Hematopoietic multipotent progenitor cell treated with erythropoietin and hydrocortisone succinate and interleukin-3 and kit ligand, for 6 days (in vitro differentiated cells): ENCODE measurements at places on chromosomes 16 and 17.

GRCh38 chr17:46013502-46014165 lies 14.6 kb downstream of the STH start:
- DNase-seq = no peak

DNA sequence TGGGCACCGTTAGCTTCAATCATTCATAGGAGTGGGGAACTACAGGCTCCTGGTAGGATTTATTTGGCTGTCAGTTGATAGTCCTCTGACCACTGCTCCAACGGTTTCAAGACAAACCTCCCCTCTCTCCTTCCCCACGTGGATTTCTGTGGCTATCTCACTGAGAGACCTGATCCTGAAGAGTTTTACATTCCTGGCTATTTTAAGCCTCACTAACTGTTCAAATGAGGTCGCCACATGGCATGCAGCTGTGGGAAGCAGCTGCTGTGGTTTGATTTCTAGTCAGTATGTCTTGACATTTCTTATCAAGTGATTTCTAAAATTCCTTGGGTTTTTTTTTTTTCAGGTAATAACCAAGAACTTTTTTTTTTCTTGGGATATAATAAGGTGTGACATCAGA lies 38.3 kb downstream of the CDK5R1 start:
- DNase-seq = no peak

DNA sequence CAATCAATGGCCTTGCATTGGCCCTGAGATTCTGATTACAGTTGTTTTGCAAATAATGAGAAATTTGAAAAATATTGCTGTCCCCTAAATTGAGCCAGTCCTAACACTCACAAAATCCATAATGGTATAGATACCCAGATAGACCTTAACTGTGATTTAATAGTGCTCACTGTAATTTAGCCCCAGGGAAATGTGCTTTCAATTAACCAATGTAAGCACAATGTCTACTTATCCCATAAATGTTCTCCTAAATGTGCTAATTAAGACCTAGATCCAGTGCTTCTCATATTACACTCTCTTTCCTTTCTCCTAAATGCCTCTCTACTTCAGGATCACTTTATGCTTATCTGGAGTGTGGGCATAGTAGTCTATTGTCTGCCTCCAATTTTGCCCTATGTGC lies 417.8 kb upstream of the CCL2 start:
- no peak for DNase-seq

DNA sequence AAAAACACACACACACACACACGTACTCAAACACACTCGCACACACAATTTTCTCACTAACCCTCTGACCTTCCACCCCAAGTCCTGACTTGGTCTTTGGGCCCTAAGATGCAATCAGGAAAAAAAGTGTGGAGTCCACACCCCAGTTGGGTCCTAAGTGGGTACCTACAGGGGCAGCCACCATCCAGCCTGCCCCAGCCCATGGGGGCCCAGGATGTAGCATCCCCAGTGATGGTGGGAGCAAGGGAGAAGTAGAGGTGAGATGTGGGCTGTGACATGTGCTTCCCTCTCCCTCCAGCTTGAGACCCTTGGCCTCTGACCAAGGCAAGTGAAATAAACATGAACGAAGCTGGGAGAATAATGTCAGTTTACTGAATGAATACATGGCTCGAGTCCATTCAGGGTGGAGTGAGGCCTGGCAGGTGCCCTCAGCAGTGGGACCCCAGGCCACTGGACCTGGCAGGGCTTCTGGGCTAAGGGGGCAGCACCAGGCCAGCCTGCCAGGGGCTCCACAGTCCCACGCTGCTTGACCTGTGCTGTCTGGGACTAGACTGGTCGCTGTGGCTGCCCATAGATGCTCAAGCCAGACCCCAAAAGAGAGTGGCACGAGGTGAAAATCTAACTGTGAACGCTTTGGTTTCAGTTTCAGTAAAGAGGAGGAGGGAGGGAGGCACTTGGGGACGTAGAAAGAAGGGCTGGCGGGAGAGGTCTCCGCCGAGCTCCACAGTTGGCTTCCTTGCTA lies 73.7 kb downstream of the MRC2 start:
- no peak for DNase-seq

- DNase-seq = no peak
Observed at GRCh38 chr16:89320782-89321501, 103.4 kb downstream of the ZNF778 start.

GRCh38 chr16:64122177-64122576 lies 999.7 kb downstream of the CDH11 start:
- no peak for DNase-seq

GRCh38 chr17:14427900-14428647 lies 127.2 kb downstream of the HS3ST3B1 start:
- DNase-seq = no peak

- DNase-seq = no peak
Observed at GRCh38 chr17:66893382-66893781, 58.5 kb downstream of the CACNG5 start.

DNA sequence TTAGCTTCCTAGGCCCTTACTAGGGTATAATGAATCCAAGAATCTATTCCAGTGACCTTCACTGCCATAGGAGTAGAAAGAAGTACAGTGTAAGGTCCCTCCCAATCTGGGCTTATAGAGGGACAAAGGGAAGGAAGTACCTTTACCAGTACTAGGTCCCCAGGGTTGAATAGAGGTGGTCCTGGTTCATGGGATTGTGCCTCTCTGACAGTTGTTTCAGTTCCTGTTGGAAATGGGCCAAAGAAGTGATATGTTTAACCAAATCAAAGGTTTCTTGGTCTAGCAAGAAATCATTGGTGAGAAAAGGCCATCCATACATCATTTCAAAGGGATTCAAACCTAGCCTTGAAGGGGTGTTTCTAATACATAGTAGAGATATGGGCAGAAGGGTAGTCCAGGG lies 16.0 kb upstream of the ZNHIT3 start:
- no peak for DNase-seq

GRCh38 chr16:75862098-75862386 lies 135.8 kb upstream of the CPHXL start:
- DNase-seq = no peak

DNA sequence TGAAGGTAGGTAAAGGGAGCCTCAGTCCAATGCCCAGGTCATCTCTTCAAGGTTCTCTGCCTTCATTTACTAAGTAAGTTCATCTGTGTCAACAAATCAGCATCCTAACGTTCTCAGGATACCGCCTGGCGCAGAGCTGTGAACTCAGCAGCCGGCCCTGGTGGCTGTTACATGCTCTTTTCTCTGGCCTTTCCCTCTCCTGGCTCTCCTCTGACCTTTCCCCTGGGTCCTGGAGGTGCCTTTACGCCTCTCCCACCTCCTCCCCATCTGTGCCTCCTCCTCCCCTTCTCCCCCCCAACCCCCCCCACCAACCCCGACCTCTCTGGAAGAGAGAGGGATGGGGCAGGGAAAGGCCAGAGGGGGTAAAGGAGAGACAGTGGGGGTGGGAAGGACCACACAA lies 19.5 kb downstream of the COTL1 start:
- no peak for DNase-seq

GRCh38 chr16:2470603-2471015 lies 488 bp upstream of the NTN3 start:
- DNase-seq = peak; percentile 44

DNA sequence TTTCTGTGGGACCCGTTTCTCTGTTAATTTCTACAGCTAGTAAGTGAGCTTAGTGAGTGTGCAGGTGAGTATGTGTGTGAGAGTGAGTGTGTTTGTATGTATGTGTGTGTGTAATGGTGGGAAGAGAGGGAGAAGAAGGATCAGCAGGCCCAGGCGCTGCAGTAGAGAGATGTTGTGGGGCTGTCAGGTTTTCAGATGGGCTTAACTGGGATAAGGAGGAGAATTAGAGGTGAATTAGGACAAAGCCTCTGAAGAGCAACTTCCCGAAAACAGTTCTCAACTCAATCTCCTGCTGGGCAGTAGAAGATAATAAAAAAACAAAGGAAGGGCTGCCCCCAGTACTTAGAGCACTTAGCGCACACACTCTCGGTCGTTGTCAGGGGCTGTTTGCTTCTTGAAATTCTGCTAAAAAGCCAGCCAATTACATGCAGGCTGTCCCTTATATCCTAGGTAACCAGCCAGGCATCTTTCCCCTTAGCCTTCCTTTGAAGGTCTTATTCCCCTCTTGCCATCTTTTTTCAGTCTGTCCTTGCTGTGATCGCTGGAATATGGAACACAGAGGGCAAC lies 63.4 kb downstream of the CLEC16A start:
- DNase-seq = no peak

DNA sequence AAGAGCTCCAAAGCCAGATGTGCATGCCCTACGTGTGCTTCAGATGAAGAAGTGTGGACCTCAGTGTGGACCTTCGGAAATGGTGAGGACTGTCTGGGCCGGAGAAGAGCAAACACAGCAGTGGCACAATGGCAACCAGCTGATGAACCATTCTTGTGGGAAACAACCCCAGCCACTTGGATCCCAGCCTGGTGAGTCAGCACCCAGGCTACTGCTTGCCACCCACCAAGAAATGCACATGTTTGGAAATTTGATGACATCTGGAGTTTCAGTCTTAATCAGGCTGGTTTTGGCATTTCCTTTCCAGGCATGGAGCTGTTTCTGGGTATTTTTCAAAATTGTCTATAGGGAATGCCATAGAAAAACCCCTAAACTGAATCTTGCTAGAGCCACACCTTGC lies 42.7 kb downstream of the DYNLRB2 start:
- no peak for DNase-seq

DNA sequence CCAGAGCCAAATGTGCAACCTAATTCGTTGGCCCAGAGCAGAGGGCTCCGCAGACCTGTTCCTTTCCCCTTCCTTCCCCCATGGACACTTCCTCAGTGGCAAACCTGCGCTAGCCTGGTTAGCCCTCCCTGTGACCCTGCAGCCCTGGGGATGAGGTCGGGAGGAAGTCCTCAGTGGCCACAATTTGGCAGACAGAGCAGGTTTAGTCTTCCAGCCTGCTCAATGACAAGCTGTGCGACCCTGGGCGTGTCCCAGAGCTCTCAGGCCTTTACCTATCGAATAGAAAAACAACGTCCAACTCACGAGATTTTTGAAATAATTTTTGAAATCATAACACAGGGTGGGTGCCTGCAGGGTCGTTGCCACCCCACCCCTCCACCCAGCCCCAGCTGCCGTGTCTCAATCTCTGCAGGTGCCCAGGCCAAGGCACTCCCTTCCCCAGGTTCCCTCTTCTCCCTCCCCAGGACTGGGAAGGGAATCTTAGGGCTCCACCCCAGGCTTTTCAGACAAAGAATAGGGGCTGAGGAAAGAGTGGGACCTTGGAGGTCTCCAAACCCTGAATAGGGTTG lies 1.4 kb downstream of the HBM start:
- no peak for DNase-seq

DNA sequence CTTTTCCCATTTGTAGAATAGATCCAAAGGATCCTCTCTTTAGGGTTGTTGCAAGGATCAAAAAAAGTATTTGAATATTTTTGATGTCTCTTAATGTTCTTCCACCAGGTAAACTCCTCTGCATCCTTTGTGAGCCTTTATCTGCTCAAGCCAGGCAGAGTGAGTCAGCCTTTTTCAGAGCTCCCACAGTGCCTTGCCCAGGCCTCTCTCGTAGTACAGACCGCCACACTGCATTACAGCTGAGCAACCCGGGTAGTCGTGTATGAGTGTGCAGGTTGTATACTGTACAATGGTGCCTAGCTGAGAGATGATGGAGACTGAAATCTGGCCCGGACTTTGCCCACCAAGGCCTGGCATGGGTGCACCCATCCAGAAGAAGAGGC lies 20.9 kb downstream of the RHBDL3 start:
- DNase-seq = peak; percentile 96

GRCh38 chr17:4448197-4448980 lies 14.6 kb downstream of the SPNS3 start:
- DNase-seq = no peak

DNA sequence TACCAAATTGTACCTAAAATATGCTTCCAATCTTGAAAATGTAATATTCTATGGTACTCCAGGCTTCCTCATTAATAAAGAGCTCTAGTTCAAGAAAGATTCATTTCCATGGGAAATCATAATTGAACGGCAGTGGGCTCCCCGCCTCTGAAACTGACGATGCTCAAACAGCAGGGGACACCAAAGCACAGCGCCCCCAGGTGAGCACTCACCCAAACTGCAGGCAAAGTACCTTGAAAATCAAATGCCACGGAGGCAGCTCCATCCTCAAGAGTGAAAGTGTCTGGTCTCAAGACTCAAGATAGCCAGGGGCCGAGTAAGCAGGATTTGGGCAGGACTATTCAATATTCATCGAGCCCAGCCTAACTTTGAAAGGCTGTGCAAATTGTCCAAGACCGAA lies 217.4 kb upstream of the TNRC6C start:
- peak; percentile 12 for DNase-seq

- no peak for DNase-seq
Observed at GRCh38 chr16:27660507-27660906, 110.6 kb downstream of the KATNIP start.

GRCh38 chr16:80509872-80510271 lies 30.9 kb upstream of the DYNLRB2 start:
- DNase-seq = peak; percentile 13

- no peak for DNase-seq
Observed at GRCh38 chr16:86059253-86060171, 160.6 kb downstream of the IRF8 start.

- DNase-seq = peak; percentile 39
Observed at GRCh38 chr17:56603486-56604238, 10.2 kb downstream of the NOG start.

DNA sequence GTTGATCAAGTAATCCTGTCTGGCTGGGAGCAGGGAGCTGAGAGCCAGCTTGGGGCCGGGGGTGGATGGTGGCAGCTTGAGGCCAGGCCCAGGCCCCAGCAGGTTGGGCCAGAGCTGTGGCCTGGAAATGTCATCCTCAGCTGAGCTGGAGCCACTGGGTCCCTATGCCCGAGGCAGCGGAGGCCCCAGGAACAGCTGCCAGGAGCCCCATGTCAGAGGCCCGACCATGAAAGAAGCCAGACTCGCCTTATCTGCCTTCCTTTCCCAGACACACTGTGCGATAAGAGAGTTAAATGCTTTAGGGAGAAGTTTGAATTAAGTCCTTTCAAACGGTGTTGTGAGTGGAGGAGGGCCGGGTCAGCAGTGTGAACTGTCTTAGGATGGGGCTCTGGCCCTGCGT lies 3.5 kb downstream of the SMTNL2 start:
- peak; percentile 65 for DNase-seq

- peak; percentile 69 for DNase-seq
Observed at GRCh38 chr17:38333635-38334295, 10.0 kb downstream of the GPR179 start.

- no peak for DNase-seq
Observed at GRCh38 chr16:8708536-8708935, 34.1 kb downstream of the ABAT start.

GRCh38 chr17:75517297-75517865 lies 1.1 kb downstream of the TSEN54 start:
- no peak for DNase-seq

GRCh38 chr16:86142801-86143236 lies 243.9 kb downstream of the IRF8 start:
- DNase-seq = no peak
